ENCODE measurements at places on chromosomes 4 and X.

GRCh38 chrX:95145848-95146490 lies 1472.0 kb downstream of the FAM133A start:
- no peak for DNase-seq

DNA sequence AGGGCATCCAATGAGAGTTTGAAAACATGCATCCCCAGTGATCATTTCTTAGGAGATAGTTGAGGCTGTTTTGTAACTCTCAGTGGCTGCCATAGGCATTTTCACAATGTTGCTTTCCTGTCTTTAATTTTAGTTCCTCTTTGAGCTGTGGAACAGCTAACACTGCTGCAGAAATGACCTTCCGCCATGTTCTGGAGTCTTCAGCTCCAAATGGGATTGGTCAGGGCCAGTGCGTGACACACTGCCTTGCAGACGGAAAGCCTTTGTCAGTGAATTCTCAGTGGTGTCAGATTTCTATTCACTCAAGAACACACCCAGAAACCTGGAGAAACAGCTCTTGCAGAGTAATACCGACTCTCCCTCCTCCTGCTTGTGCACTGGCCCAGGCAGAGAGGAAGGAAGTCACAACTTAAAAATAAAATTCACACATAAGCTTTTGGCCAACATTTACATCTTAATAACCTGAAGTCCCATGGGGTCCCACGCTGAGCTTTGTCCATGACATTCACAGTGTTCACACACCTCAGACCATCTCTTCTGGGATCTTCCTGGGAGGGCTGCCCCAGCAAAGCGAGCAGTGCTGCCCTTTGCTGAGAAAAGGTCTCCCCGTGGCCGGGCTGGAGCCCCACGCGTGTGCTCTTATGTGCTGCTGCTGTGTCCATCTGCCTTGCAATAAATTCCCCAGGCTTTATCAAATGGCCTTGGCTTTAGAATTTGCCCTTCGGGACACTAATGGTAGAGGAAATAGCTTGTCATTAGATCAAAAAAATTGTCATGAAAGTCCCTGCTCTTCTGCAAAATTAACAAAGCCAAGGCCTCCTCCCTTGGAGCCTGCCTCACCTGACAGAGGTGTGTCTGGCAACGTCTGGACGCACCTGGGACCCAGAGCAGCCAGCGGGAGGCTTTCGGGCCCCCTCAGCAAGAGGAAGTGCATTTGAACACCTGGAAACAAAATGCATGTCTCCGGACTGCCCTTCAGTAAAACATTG lies 126.8 kb downstream of the IRF2 start:
- peak; percentile 37 for DNase-seq

GRCh38 chr4:176320976-176321361 lies 1.2 kb downstream of the SPCS3 start:
- no peak for DNase-seq

GRCh38 chrX:110462957-110463356 lies 104.3 kb downstream of the RTL9 start:
- no peak for DNase-seq

GRCh38 chr4:145619639-145619996 lies 433 bp downstream of the MMAA start:
- no peak for DNase-seq

DNA sequence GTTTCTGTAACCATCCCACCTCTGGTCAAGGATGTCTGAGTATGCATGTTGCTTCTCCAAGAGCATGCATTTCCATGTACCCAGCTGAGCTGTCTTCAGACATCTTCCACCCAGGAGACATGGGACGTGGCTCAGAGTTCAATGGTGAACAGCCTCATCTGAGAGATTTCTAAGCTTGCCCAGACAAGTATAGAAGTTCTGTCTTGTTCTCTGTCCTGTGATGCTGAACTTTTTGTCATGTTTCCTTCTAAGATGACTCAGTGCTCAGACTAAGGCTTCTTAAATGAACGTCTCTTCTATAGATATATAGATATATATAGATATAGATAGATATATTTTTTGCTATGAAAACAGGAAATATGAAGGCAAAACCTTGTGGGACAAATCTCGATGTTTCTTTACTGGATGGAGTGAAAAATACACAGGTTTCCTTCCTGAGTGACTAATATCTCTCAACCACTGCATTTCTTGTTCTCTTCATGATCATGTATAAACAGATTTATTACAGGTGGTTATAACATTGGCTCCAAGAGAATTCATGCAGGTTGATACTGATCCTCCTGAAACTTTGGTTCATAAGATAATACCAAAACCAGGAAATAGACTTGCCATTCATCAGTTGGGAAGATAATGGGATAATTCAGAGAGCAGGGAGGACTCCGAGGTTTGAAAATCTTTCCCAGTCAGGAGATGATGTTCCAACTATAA lies 168.2 kb downstream of the ZNF518B start:
- DNase-seq: no peak

DNA sequence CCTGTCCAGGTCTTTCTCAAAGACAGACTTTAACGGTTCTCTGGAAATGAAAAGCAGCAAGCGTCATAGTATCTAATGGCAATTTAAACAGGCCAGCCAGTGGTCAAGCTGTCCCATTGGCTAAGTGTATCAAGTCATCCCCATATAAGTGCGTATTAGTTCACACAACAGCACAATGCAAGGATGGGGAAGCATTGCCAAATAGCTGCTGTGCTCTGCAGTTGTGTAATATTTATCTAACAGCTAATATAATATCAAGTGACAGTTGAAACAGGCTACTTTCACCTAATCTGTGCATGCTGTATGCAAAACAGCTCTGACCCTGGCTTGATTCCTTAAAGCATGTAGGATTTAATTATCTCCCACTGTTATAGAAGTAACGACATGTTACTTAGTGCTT lies 134.8 kb upstream of the PPARGC1A start:
- DNase-seq: no peak

DNA sequence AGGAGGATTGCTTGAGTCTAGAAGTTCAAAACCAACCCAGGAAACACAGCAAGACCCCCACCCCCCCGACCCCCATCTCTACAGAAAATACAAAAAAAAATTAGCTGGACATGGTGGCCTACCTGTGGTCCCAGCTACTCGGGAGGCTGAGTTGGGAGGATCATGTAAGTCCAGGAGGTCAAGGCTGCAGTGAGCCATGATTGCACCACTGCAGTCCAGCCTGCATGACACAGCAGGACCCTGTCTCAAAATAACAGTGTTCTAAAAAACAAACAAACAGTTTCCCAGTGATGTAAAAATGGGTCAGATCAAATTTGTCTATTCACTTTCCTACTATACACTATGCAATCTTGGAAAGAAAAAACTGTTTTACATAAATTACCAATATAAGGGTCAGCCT lies 2.0 kb upstream of the CBR4 start:
- DNase-seq: no peak

DNA sequence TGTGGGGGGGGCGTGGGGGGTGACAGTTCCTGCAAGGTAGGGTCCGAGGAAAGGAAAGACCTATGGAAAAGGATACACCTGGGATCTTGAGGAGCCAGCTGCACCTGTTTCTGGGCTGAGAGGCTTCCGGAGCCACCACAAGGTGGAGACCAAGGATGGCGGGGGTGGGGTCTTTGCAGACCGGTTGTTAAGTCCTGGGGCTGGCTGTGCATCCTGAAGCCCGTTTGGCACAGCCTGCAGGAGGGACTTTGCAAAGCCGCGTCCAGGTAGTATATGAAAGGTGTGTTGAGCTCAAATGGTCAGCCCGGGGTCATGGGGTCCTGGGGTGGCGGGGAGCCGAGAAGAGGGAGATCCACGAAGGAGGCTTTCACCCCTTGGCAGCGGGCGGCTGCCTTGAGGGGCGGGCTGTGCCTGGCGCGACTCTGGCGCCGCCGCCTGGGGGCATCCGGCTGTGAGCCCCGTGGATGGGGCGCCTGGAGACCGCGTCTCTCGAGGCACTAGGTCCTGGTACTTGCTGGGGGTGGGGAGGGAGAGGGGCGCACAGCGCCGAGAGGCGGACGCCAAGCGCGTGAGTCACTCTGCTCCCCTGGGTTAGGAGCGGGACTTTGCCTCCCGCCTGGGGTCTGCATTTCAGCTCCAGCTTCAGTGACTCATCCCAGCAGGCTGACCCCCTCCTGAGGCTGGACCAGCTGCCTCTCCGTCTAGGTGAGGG lies 58.2 kb upstream of the DYNLT3 start:
- DNase-seq: no peak

DNA sequence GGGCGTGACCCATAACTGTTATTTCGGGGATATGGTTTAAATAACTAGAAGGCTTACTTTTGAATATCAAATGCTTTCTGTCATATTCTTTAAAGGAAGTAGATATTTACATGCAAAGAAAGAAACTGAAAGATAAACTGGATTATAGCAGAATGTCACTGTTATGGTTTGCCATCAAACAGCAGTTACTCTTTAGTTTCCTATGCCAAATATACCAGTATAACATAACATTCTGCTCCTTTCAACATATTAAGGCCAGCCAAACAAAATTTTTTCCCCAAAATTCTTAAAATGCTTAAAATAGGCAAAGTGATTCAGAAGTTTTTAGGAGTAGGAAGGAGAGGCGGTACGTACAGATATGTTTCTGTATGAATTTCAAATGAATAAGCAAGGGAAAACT lies 27.0 kb downstream of the KDM6A start:
- no peak for DNase-seq

GRCh38 chr4:130192787-130193186 lies 1096.8 kb downstream of the C4orf33 start:
- no peak for DNase-seq

GRCh38 chr4:86974551-86974994 lies 39.8 kb downstream of the AFF1 start:
- DNase-seq: no peak

- no peak for DNase-seq
Observed at GRCh38 chr4:126265888-126266287, 951.1 kb downstream of the FAT4 start.

Data from left ventricle myocardium inferior (tissue), 1 donor.